ENCODE measurements at places on chromosomes 16 and 17.

DNA sequence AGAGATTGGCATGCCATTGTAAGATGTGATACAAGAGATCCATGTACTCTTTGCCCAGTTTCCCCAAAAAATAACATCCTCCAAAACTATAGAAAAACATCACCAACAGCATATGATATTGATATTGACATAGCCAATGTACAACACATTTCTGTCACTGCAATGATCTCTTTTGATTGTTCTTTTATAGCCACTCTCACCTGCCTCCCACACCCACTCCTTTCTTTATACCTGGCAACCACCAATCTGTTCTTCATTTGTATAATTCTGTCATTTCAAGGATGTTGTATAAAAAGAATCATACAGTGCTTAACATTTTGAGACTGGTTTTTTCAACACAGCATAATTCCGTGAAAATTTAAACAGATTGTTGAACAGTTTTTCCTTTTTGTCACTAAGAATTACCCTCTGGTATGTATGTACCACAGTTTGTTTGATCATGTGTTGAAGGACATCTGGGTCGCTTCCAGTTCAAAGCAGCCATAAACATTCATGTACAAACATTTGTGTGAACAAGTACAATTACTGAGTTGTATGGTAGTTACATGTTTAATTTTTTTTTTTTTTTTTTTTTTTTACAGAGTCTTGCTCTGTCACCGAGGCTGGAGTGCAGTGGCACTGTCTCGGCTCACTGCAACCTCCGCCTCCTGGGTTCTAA is 9.9 kb downstream of the KRTAP9-1 start:
- no peak for DNase-seq

- DNase-seq = no peak
These were observed 8.1 kb downstream of the CLTC start for GRCh38 chr17:59627770-59628171.

DNA sequence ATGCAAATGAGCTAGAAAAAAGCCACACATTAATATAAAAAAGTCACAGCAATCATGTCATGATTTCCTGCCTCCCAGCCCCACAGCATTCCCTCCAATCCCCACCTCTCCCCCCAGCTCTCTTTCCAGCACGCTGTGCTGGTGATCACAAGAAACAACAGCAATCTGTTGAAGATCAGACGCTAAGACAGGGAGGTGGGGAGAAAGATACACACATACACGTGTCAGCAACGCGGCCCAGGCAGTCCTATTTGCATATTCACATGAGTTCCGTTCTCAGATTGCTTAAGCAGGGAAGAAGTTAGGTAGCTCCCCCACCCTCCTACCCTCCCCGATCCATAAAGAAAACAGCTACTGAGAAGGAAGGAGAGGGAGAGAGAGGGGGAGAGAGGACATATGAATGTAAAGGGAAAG is 405.5 kb upstream of the PSMD7 start:
- DNase-seq = no peak

DNA sequence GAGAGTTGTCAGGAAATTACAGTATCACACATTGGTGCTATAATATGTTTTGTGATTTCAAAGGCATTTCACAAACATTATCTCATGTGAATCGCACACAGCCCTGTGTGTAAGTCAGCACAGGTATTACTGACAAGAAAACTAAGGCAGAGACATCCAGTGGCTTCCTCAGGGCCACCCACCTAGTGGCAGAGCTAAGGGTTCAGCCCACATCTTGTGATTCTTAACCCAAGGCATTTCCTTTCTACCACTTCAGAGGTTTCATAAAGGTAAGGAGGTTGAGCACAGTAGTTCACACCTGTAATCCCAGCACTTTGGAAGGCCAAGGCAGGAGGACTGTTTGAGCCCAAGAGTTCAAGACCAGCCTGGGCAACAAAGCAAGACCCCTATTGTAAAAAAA is 58.2 kb downstream of the STX8 start:
- DNase-seq = no peak

- DNase-seq = no peak
These were observed 775.9 kb upstream of the GOT2 start for GRCh38 chr16:59510008-59510424.

DNA sequence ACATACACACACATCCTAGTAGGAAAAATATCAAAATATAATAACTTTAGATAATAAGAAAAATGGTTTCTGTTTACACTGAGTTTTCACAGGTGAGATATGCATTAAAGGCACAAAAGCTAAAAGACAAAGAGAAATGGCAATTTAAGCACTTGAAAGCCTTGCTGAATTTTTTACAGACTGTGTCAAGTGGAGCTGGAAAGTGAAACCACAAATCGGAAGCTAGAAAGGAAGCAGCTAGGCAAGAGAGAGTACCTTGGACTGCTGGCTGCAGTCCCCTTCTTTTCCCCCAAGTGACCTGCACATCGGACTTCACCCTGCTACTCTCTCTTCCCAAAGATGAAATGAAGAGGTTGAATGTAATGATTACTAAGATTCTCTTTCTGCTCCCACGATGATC is 135.1 kb downstream of the CDH13 start:
- no peak for DNase-seq
